ENCODE measurements at places on chromosomes 13 and 19. TPM values are rescaled to one million over a fixed set of nuclear protein-coding genes. Genes with fewer than 3 reads are reported as not detected.

The ADAMTS10 gene
- 12.8 TPM for total RNA-seq

The A1BG gene
- 8.0 TPM for total RNA-seq

The LILRA1 gene
- total RNA-seq: not detected

The KLK8 gene
- not detected for total RNA-seq

The IRGQ gene
- total RNA-seq: 5.8 TPM

The PHLDB3 gene
- total RNA-seq: 11.3 TPM
